ENCODE measurements at places on chromosomes 3 and 15. TPM values are rescaled to one million over a fixed set of nuclear protein-coding genes. Genes with fewer than 3 reads are reported as not detected.

The RAB6B gene
- 2.2 TPM for total RNA-seq

The CHRNA3 gene
- 0.22 TPM for total RNA-seq

- no peaks in the 10 kb centered on the region for H3K27me3 ChIP-seq
- peak; percentile 72 for DNase-seq
- H3K4me1 ChIP-seq: peaks cover 8% of the 10 kb centered on the region
- H3K27ac ChIP-seq: no peak overlapping the region
Measured at GRCh38 chr3:193829781-193830180, 236.8 kb downstream of the OPA1 start.

The SKIL gene
- 40.5 TPM for total RNA-seq

The UTS2B gene
- total RNA-seq: not detected

- no peak for DNase-seq
- no peaks in the 10 kb centered on the region for H3K4me1 ChIP-seq
- H3K36me3 ChIP-seq: peaks cover 26% of the 10 kb centered on the region
- no peaks in the 10 kb centered on the region for H3K27me3 ChIP-seq
Measured at GRCh38 chr3:185595526-185595925, 9.4 kb downstream of the SENP2 start.

All from upper lobe of left lung (tissue), 6 donors.